ENCODE measurements at places on chromosomes 1 and 21.

- DNase-seq, result no peak
Observed at GRCh38 chr1:200302921-200303290, 106.9 kb downstream of the ZNF281 start.

DNA sequence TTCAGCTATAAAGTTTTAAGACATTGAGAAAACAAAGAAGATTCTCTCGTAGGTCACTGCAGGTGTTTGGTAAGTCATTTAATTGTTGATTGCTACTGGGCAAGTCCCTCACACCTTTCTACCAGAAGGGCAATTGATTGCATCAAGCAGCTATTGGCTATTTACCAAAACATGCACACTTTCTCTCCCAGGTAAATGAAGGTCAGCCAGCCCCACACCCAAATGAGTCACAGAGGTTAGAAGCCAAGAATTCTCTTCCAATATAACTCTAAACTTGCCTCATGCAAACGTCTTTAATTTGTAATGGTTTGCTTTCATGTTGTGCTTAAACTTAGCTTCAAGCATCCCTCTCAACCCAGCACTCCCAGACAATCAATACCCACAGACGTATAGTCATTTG, 475.3 kb upstream of the ADGRL2 start:
- DNase-seq, result no peak

DNA sequence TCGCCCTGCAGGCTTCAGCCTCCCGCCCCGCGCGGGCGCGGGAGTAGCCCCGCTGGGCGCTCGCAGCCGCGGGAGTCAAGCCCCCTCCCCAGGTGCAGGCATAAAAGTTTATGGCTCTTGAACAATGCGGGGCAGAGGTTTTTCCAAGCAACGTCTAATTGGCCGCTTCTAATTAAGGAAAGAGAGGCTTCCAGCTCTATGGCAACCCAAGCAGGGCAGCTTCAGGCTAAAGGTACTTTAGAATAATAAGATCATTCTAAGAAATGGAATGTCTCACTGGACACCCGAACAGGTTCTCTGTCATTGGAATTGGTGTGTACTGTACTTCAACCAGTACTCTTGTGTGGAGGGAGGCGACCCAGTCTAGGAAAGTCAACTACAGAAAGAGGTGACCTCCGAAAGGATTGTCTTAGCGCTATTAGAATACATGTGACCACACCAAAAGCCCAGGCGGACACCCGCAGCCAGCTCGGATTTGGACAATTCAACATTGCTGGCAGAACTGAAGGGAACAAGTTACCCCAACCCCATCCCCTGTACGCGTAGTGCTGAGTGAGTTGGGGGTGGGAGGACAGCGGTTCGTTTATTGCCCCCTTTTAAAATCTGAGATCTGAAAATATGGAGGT, 12.5 kb downstream of the NR5A2 start:
- DNase-seq, result no peak

- DNase-seq, result no peak
Observed at GRCh38 chr1:168607872-168608428, 31.5 kb downstream of the XCL1 start.

- no peak for DNase-seq
Observed at GRCh38 chr21:41961282-41961701, 7.5 kb upstream of the C2CD2 start.

- no peak for DNase-seq
Observed at GRCh38 chr1:151988405-151988923, 5.2 kb downstream of the S100A10 start.

- no peak for DNase-seq
Observed at GRCh38 chr1:38475624-38476005, 384.0 kb downstream of the RRAGC start.

- no peak for DNase-seq
Observed at GRCh38 chr1:84613887-84614286, 39.6 kb upstream of the CTBS start.

- DNase-seq, result peak; percentile 86
Observed at GRCh38 chr1:150560576-150561253, 11.5 kb downstream of the ADAMTSL4 start.

- no peak for DNase-seq
Observed at GRCh38 chr1:118298397-118298796, 113.4 kb upstream of the SPAG17 start.

DNA sequence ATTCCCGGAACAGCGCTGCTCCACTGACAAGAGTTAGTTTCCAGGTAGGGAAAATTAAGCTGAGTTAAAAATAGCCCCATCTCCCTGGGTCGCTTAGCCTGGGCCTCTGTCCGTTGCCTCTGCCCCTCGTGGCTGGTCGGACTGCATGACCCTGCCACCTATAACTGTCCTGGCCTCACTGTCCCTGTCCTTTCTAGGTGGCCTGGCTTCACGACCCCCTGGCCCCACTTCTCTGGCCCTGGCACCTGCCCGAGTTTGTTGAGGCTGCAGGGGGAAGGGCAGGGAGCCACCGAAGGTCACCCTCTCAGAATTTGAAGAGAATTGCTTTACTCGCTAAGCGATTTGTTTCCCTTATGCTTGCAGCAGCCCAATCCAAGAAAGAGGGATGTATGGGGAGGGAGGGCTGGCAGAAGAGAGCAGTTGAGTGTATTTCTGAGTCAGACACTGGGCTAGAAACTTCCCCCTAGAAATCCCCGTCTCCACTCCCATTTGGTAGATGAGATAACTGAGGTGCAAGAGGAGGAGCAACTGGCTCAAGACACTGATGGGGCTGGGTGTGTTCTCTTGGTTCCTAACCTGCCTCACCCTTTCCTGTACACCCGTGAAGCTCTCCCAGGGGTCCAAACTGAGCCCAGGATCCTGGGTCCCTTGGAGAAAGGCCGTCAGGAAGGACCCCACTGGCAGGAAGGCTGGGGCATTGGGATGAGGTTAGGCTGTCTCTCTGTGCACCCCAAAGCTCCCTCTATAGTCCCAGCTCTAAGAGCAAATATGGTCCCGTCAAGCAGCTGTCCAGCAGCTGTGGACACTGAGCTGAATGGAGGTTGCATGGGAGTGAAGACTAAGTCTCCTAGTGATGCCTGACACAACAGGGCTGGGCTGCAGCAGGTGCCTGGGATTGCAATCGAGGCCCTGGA, 2.9 kb upstream of the EDN2 start:
- DNase-seq, result no peak

- DNase-seq, result no peak
Observed at GRCh38 chr1:74822851-74823401, 90.0 kb downstream of the TYW3 start.

DNA sequence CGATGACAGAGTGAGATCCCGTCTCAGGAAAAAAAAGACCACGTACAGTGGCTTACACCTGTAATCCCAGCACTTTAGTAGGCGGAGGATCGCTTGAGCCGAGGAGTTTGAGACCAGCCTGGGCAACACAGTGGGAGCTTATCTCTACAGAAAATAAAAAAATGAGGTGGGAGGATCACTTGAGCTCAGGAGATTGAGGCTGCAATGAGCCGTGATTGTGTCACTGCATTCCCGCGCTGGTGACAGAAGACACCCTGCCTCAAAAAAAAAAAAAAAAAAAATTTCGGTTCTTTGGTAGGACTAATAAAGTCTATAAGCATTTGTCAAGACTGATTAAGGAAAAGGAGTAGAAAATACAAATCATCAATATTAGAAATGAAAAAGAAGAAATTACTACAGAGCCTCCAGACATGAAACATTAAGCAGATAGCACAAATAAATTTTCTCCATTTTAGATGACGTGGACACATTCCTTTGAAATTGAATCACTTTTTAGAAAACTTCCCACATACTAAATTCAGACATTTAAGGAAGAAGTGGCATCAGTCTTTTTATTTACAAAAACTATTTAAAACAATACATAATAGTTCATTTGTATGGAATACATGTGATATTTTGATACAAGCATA, 30.4 kb downstream of the MORC3 start:
- DNase-seq, result no peak

DNA sequence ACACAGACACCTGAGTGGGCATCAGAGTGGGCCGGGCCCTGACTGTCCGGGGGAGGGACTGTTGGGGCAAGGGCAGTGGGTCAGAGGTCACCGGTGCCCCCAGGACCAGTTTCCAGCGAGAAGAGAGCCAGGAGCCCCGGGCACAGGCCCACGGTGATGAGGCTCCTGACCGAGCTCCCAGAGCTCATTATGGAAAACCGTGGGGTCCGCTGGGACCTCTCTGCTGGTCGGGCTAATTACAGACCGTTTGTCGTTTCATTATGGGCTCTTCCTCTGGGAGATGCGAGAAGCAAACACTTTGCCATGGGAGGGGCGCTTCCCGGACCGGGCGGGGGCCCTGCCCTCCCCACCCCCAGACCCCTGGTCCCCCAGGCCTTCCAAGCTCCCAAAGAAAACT, 12.0 kb upstream of the TTLL10 start:
- DNase-seq, result no peak

DNA sequence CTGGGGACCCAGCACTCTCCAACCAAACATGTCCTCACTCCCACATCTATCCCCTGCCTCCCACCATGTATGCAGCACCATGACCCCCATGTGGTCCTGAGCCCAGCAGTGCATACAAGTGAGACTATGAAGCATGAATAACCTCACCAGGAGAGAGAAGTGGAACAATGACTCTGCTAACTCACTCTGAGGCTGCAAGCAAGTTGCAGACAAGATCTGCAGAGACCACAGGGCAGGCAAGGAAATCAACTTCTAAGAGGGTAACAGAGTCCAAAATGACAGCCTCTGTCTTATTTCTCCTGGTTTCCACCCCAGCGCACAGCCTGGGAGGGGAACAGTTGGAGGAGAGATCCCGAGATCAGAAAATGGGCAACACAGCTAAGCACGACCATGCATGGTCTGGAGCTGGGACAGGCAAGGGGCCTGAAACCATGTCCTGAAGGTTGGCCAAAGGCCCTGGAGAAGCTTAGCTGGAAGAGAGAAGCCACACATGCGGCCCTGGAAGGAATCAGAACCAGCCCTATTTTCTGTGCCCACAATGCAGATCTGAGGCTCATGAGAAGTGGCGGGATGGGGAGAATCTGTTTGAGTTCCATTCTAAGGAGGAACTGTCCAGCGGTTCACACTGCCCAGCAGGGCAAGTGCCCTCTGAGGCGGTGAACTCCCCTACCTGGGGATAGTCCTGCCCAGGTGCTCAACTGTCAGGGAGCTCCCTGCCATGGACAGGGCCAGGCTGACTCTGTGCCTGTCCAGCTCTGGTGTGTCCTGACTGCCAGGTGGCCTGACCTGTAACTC, 12.5 kb upstream of the REN start:
- no peak for DNase-seq

DNA sequence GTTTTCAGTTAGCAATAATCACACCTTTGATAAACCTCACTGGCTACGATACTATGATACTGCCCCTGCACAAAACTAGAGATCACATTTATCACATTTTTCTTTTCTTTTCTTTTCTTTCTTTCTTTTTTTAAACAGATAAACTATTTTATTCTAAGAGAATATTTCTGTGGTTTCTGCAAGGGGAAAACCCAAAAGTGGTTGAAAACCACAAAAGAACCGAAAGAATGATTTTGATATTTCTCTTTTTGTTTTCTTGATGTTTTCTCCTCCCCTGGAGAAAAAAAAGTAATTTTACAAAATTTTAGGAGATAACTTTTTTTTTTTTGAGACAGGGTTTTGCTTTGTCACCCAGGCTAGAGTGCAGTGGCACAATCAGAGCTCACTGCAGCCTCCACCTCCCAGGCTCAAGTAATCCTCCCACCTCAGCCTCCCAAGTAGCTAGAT, 18.4 kb upstream of the FRRS1 start:
- peak; percentile 28 for DNase-seq

GRCh38 chr1:181013144-181013543, 9.5 kb downstream of the STX6 start:
- DNase-seq, result peak; percentile 8

DNA sequence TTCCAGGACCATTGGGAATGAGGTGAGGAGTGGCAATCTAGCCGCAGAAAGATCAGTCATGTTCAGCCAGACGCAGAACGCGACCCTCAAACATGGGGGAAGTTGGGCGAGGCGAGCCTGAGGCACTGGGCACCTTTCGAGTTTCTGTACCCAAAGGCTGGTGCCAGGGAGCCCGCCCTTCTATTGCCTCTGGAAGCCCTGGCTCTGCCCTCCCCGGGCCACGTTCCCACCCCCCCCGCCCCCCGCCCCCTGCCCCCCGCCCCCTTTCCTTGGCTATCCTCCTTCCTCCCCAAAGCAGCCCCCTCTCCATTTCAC, 2.2 kb upstream of the ZBTB7B start:
- no peak for DNase-seq

GRCh38 chr1:59549903-59550302, 253.0 kb downstream of the FGGY start:
- DNase-seq, result no peak

DNA sequence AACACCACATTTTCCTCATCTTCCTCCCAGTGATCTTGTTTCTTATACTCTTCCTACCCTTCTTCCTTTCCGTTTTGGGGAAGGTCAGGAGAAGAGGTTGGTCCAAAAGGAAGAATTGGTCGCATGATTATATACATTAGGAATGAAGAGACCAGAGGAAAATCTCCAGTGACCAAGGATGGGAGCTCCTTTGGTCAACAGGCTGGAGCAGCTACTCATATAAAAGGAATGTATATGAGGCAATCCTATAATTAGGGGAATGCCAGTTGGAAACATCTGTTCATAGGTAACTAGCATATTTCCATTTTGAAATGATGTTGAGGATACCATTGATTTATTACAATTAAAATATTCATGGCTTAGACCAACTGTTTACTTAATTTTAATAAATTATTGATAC, 114.5 kb downstream of the LRRC40 start:
- no peak for DNase-seq

DNA sequence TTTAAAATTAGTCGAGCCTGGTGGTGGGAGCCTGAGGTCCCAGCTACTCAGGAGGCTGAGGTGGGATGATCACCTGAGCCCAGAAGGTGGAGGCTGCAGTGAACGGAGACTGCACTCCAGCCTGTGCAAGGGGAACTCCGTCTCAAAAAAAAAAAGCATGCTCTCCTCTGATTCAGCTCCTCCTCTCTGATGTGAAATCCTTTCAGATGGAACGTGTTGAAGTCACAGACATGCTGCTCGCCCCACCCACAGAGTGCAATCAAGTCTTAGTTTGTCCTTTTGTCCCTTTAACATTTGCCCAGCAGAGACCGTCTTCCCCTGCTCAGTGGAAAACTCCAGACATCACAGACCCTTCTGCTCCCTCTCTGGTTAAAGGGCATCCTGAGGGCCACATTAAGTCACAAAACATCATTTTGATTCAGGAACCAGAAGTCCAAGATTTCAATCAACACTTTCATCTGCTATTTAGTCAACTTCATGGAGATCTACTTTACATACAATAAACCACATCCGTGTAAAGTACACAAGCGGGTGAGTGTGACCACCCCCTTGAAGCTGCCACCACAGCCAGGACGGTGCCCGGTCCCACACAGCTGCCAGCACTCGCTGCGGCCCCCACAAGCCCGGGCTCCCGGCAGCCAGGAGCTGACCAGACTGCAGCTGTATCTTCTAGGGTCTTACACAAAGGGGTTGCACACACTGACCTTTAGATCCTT, 18.9 kb upstream of the RNF223 start:
- no peak for DNase-seq

GRCh38 chr21:43315244-43316137, 111.4 kb downstream of the SIK1 start:
- DNase-seq, result peak; percentile 14

GRCh38 chr1:10324627-10325026, 74.2 kb upstream of the PGD start:
- peak; percentile 44 for DNase-seq
